ENCODE measurements at places on chromosomes 13 and 19.

DNA sequence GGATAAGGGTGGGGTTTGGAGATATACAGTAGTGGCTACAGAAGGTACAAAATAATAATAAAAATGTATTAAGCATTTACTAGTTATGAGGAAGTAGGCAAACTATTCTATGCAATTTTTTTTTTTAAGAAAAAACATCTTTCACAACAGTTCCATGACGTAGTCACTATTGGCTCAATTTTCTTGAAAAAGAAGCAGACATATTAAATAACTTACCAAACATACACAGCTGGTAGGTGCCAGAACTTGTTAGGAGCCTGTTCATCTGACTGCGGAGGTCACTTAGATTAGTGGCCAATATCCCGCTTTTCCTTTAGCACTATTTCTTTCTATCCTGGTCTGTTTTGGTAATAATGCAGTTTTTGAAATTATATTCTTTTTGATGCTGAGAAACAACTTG lies 593.5 kb downstream of the KCTD12 start:
- no peak for DNase-seq

GRCh38 chr19:55252760-55253663 lies 5.8 kb downstream of the PPP6R1 start:
- DNase-seq, result no peak

DNA sequence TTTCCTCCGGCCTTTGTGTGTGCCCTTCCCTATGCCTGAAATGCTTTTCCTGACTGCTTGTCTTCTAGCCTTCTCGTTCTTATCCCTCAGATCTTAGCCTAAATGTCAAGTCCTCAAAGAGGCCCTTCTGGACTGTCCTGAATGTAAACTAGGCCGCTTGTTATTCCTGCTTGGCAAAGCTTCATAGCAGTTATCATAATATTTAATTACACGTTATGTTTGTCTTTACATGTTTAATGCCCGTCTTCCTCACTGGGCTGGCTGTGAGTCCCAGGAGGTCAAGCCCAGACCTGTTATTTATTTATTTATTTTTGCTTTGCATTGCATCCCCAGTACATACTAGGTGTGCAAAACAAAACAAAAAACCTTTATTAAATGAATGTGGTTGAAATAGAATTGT lies 62.7 kb downstream of the SIPA1L3 start:
- DNase-seq, result no peak

GRCh38 chr13:88217883-88218282 lies 546.7 kb downstream of the SLITRK5 start:
- no peak for DNase-seq

DNA sequence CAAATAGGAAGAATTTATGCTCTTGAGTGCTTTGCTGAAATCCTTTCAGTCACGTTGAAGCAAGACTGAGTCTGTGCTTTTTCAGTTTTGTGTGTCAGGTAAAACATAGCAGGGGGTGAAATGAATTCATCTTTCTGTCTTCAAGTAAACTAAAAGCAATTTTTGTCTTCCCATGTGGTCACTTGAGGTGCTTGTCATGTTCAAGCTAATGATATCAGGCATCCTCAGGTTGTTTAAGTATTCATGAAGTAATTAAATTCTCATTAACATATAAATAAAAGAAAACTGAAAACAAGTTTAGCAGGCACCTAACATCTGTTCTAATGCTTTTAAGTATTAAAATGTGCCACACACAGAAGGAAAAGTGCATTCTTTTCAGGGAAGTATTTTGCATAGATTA lies 2701.3 kb downstream of the PCDH9 start:
- DNase-seq, result no peak
